Omental fat pad (tissue), 4 donors: ENCODE measurements at places on chromosomes 1 and 21.

- DNase-seq: no peak
These were observed 35.5 kb downstream of the MRAP start for GRCh38 chr21:32333953-32334673.

DNA sequence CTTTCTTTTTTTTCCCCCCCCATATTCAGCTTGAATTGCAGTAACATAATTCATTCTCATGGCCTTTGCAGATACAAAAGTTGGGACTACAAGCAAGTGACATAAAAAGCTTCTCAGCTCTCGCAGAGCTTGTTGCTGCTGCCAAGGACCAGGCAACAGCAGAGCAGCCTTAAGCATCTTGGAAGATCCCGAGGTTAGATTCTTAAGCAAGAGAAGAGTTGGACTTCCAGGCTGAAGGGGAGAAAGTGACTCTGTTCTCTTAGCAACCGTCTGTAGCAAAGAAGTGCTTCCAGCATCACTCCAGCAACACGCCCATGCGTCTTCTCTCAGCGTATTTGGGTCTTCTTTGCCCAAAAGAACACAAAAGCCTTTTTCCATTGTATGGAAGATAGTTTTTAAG is 20.7 kb downstream of the AGT start:
- no peak for DNase-seq

- DNase-seq: no peak
These were observed 38.2 kb downstream of the PRKCZ start for GRCh38 chr1:2088458-2088857.

DNA sequence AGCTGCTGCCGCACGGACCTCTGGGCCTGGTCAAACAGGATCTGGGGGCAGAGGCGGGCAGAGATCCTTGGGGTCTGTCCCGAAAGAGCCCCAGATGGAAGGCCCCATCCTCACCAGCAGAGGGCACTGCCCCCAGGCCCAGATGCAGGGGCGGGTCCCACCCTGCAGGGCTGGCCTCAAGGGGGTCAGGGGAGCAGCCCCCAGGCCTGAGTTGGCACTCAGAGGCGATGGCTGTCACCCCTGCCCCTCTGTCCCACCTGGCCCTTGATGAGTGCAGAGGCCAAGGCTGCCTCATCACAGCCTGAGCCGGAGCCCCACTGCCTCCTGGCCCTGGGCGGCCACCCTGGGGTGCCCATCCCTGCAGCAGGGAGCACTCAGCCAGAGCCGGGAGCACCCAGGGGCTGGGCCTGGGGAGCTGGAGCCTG is 5.7 kb downstream of the ACAP3 start:
- DNase-seq: no peak

- no peak for DNase-seq
These were observed 213.3 kb downstream of the TRABD2B start for GRCh38 chr1:47783638-47784496.

DNA sequence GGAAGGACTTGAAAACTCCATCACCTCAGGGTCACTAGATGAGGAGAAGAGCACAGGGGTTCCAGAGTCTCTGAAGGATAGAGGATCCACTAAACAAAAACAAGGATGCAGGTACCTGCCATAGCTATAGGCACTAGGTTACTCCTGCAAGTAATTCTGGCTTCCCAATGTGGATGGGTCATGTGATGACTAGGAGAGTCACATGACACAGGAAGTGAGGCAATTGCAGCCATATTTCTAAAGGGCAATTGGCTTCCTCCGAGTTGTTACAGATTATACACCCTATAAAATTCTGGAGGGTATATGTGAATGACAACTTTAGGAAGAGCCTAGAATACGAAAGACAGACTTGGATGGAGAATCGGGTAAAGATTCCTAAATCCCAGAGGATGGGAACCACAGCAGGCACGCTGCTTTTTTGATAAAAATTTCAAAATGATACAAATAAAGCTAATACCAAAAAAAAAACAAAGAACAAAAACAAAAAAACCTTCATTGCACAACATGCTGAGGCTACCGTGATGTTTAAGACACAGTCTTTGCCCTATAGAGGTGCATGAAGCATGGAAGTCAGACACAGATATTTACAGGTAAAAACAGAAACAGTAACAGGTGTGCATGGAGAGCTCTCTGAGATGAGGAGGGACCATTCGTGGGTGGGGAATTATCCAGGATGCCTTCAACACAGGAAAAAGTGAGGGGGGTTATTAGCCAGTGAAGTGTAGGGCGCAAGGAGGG is 10.5 kb downstream of the MTX1 start:
- DNase-seq: peak; percentile 63

- no peak for DNase-seq
These were observed 1.3 kb downstream of the KDM5B start for GRCh38 chr1:202806845-202807450.

- DNase-seq: no peak
These were observed 417.0 kb upstream of the ESRRG start for GRCh38 chr1:217140041-217140901.

DNA sequence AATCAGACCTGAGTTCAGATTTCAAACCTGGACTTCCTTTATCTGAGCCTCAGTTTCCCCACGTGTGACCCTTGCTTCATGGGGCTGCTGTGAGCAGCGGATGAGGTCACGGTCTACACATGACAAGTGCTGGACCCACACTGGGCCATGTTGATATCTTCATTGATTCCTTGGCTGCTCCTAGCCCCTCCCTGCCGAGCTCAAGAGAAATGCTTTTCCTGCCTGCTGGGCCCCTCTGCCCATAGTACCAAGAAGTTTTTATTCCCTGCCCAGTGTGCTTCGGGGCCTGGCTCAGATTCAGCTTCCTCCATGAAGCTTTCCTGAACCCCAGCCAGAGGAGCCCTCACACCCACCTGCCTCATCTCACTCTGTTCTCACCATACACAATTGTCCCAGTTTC is 181.6 kb downstream of the PTPRU start:
- no peak for DNase-seq

DNA sequence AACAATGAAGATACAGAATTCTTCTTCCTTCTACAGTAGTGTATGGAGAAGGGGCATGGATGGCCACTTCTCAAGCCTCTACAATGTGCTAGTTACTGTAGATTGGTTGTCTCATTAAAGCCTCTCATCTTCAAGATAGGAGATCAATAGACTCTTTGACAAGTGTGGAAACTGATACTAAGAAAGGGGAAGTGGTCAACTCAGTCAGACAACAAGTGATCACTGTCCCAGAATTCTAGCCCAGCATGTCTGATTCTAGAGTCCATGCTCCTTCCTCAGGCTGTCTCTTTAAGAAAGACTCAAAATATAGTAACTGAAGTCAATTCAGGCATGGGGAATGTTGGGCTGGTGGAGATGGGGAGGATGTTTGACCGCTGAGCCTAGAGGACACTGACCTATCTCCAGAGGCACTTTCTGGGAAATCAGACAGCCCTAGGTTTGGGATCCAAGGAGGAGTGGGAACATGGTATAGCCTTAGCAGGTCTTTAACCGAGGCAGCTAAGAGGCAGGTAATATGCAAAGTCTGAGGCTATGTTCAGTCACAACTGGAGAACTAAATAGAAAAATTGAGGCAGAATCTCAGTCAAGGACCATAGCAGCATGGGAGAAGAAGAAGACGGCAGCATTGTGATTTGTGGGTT is 39.3 kb upstream of the EYA3 start:
- no peak for DNase-seq

GRCh38 chr1:4175566-4176405 is 275.7 kb upstream of the C1orf174 start:
- no peak for DNase-seq

DNA sequence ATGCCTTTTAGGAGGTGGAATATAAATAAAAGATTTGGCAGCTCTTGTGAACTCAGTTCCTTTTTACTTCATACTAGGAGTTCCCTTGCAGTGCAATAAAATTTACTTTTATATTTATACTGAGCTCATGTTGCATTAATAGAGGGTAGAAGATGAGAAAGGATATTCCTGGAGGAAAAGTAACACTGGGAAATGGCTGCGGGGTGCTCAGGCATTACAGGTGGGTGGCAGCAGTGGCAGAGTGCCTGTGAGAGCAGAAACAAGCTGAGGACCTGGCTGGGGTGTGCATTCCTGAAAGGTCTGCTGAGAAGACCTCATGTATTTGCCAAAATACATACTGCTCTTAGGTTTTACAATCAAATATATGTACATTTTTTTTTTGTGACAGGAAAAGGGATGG is 126.9 kb downstream of the COQ8A start:
- DNase-seq: no peak

DNA sequence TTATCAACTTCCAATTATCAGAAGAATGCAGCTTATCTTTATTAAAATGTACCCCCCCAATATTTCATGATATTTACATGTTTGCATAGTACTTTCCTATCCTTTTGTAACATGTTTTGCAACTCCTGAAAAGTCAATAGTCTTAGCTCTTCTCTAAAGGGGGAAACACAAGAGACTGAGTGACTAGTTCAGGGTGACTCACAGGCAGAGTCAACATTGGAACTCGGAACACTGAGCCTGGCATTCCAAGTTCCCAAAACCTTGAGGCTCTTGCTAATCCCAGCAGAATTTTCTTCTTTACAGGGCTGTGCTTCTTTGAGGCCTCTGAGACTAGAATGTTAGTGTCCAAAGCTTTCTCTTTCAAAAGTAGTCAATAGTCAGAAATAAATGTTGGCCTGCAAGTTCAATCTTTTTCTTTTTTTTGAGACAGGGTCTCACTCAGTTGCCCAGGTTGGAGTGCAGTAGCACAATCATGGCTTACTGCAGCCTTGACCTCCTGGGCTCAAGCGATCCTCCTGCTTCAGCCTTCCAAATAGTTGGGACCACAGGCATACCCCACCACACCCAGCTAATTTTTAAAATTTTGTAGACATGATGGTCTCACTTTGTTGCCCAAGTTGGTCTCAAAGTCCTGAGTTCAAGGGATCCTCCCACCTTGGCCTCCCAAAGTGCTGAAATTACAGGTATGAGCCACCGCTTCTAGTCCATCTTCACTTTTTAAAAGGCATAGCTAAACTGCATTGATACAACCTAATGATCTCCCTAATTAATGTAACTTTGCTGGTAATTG is 37.5 kb downstream of the ZNF281 start:
- no peak for DNase-seq

DNA sequence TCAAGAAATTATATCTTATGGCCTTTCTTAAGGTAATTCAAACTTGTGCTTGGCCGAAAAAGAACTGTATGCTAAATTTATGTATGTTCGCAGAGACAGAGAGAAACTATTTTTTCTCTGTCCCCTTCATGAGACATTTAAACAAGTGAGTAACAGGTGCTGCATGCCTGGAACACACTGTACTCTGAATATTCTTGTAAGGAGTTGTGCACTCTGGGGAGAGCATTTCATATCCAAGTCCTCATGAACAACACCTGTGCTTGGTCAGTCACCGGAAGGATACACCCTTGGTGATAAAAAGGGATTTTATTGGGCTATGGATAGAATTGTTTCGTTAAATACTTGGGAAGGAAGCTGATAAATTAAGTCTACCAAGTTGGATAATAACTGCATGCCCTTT is 220.8 kb upstream of the NRIP1 start:
- DNase-seq: no peak

DNA sequence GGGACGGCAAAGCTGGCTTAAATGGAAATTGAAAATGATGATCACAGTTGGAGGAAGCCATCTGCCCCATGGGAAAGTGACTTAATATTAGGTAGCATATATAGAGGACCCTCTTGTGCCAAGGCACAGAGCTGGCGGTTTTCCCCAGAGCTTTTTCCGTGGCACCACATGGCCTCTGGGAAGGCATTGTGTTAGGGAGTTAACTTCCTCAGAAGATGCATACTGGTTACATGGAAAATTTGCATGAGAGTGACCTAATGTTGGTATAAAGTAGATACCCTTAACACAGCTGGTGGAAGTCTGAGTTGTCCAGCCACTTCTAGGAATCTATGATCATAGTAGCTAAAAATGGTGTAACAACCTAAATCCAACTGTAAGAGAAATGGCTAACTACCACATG is 27.3 kb downstream of the CAP1 start:
- DNase-seq: no peak
